Epithelial cell of proximal tubule (primary cell): ENCODE measurements at places on chromosomes 11 and 22. TPM values are rescaled to one million over a fixed set of nuclear protein-coding genes. Genes with fewer than 3 reads are reported as not detected.

OR8D1 gene
- not detected in 2 replicates for total RNA-seq

GLYATL1 gene
- total RNA-seq = 1.7 and 5.0 TPM in 2 replicates

DNA sequence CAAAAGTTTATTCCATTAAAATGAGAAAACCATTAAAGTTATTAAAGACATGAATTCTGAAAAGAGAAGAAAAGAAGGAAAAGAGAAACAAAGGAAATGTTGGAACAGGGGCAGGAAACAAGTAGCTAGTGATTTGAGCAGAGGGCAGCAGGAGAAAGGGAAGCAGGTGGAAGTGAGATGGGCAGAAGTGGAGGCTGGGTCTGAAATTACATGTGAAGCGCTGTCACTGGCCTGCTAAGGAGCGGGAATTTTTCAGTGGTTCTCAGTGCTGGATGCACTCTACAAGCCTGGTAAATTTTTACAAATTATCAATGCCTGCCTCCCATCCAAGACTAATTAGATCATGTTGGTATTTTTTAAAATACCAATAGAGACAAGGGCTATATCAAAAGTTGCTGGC is 48.4 kb downstream of the NOX4 start:
- no peak for DNase-seq

PARVG gene
- total RNA-seq = not detected in 2 replicates

DNA sequence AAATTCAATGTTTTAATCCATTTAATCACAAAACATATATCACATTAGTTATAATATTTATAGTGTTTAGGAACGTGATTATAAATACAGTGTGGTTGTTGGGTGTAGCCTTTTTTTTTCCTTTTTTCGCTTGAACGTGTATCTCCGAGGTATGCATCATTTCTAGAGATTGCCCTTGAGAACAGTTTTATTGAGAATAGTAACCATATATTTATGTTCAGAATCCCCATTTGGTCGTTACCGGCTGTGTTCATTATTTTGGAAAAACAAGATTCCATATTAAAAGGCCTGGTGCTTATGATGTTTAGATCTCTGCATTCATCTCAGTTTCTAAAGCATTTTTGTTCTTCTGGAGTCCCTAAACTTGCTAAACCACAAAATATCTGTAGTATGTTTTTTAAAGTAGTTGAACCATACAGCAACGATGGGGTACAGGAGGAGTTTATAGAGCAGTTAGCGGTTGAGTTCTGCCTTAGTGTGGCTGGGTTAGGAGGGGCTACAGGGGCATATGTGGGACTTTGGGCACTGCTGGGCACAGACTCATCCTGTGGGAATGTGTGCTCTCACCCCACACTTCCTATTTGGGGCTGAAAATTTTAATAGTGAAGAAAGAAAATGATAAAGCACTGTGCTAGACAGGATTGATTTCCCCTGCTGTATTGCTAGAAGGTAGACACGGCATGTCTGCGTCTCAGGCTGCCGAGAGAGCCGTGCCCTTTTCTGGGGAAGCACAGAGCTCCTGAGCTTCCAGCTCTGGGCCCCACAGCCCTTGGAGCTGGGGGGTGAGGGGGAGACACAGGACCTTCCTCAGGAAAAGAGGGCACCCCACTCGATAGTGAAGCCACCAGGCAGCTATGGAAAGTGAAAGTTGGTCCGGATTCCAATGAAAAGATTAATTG is 81.5 kb upstream of the PPARA start:
- no peak for DNase-seq

DNA sequence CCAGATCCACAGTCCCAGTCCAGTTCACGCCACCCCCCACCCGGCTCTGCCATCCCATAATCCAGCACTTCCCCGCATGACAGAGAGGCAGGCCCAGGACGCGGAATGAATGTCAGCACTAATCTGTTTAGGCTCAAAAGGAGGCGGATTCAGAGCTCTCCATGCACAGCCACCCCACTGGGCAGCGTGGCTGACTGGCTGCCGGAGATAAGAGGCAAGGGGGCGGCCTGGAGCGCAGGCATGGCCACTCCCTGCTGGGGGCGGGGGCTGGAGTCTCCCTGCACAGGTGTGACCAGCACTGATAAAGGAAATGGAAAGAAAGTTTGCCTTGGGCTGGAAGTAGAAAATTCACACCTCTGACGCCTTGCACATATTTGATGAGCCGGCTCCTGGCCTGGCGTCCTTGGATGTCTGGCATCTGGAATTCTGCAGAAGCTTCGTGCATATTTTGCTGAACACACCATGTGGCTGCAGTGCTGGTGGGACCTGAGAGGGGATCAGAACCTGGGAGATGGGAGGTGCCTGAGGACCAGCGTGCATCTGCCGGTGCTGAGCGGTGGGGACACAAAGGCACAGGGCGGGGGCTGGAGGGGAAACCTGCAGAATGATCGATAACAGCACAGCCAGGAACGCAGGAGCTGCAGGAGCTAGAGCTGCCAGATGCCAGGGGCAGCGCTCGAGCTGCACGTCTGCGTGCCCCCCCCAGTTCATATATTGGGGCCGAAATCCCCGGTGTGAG is 344.4 kb downstream of the CTTN start:
- DNase-seq = no peak

DNA sequence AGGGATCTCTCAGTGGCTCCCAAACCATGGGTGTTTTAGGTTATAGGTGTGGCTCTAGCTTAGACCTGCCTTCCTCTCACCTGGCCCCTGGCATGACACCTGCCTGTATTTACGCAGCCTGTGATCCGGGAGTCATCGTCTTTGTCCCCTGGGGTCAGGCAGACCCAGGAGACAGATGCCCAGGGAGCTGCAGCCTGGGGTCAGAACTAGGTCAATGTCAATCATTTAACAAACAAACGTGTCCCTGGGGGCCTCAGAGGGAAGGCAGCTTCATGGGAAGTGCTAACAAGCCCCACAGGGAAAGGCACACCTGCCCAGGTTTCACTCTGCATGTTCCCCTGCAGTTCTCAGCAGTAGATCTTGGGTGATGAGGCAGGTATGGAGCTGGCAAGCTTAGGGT is 12.0 kb downstream of the BACE1-AS start:
- no peak for DNase-seq

GRCh38 chr11:65362320-65362931 is 7.9 kb downstream of the TIGD3 start:
- no peak for DNase-seq

DNA sequence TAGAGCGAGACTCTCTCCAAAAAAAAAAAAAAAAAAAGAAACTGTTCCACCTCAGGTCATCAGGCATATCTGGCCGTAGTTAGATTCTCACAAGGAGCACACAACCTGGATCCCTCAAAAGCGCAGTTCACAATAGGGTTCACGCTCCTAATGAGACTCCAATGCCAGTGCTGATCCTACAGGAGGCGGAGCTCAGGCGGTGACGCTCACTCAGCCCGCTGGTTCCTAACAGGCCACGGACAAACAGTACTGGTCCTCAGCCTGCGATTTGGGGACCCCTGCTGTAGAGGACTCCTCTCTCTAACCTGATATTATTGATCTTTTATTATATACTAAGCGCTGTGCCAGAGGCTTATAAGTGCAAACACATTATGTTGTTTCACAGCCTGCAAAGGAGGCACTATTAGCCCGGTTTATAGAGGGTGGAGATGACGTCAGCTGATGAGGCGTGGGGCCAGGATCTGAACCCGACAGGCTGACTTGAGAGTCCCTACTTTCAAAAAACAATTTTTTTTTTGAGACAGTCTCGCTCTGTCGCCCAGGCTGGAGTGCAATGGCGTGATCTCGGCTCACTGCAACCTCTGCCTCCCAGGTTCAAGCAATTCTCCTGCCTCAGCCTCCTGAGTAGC is 4.9 kb upstream of the MAFF start:
- DNase-seq = no peak

DNA sequence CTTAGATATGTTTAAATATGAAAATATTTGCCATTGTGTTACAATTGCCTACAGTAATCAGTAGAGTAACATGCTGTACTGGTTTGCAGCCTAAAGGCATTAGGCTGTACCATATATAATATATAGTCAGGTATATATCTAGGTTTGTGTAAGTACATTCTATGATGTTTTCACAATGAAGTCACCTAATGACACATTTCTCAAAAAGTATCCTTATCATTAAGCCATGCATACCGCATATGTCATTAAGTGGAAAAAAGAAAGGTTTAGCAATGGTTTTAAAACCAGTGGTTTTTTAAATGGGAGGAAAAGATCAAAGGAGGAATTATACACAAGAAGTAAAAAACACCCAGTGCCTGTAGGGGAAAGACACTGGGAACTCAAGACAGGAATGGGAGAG is 122.7 kb downstream of the RBFOX2 start:
- DNase-seq = no peak
